MM.1S (cell line): ENCODE measurements at places on chromosomes 4 and X.
A peak's percentile ranks its signal among the peaks of the same experiment; 100 is the strongest.

- no peaks in the 10 kb centered on the region for H3K36me3 ChIP-seq
- H3K27me3 ChIP-seq, result no peaks in the 10 kb centered on the region
- peaks cover 6% of the 10 kb centered on the region; the same call in 1 of the 2 replicates for H3K4me1 ChIP-seq
Measured at GRCh38 chr4:133972586-133972985, 229.0 kb downstream of the PABPC4L start.

- no peaks in the 10 kb centered on the region for H3K27me3 ChIP-seq
- DNase-seq, result peak; percentile 79
Measured at GRCh38 chr4:169810325-169811323, 52.9 kb upstream of the HPF1 start.

DNA sequence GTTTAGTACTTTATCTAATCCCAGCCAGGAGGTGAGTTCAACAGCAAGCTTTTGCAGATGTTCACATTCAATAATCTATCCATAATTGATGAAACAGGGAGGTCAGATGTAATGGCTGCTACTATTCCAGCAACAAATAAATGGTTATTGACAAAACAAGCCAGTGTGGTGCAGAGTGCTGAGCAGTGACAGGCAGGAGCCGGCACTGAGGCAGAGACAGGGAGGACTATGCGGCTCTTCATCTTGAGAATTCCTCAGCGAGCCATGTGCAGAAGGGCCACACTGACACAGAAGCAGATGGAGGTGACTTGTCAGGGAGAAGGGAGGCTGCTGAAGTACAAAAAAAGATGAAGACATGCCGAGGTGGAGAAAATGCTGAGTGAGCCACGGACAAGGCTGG lies 98.3 kb downstream of the TTC29 start:
- DNase-seq, result no peak
- H3K36me3 ChIP-seq, result no peaks in the 10 kb centered on the region
- no peaks in the 10 kb centered on the region for H3K4me1 ChIP-seq

- H3K27me3 ChIP-seq, result no peaks in the 10 kb centered on the region
- no peaks in the 10 kb centered on the region for H3K36me3 ChIP-seq
- H3K4me3 ChIP-seq, result no peak overlapping the region
- no peak for DNase-seq
- H3K4me1 ChIP-seq, result no peaks in the 10 kb centered on the region
- H3K27ac ChIP-seq, result no peak overlapping the region
Measured at GRCh38 chr4:102735582-102735981, 25.2 kb downstream of the MANBA start.

DNA sequence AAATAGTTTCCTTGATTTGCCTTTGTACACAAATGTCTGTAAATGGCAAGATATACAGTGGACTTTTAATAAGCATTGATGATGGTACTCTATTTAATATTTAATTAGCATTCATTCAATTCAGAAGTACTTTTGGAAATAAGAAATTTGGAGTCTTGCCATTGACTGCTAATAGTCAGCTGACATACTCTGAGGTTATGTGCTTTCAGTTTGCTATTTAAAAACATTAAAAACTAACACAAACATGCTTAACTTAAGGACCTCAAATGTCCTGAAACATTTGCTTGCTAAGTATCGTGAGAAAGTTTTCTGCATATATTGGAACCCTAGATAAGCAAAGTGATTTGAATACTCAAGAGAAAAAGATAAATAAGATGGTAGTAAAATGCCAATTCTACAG lies 64.6 kb downstream of the REELD1 start:
- H3K36me3 ChIP-seq, result no peaks in the 10 kb centered on the region
- no peaks in the 10 kb centered on the region; the same call in 1 of the 2 replicates for H3K4me1 ChIP-seq
- no peak for DNase-seq
- no peak overlapping the region for H3K27ac ChIP-seq

DNA sequence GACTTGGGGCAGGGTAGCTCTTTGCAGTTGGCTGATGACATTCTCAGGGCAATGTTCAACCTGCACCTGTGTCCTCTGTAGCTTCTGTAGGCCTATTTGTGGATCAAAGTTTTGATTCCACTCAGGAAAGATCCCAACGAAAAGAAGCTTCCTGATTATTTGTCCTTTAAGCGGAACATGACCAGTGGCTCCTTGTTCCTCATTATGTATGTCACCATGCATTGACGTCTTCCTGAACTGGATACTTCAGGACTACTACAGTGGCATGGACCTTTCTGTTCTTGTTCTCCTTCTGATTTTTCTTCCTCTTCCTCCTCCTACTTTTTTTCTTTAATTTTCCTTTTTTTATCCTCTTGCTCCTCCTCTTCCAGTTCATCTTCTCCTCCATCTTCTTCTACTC lies 62.4 kb downstream of the NBDY start:
- H3K27ac ChIP-seq, result no peak overlapping the region
- no peak overlapping the region for H3K4me3 ChIP-seq
- DNase-seq, result no peak
- 0 out of 2 replicates have a peak, but pooled peaks cover 6% of the 10 kb centered on the region for H3K4me1 ChIP-seq

DNA sequence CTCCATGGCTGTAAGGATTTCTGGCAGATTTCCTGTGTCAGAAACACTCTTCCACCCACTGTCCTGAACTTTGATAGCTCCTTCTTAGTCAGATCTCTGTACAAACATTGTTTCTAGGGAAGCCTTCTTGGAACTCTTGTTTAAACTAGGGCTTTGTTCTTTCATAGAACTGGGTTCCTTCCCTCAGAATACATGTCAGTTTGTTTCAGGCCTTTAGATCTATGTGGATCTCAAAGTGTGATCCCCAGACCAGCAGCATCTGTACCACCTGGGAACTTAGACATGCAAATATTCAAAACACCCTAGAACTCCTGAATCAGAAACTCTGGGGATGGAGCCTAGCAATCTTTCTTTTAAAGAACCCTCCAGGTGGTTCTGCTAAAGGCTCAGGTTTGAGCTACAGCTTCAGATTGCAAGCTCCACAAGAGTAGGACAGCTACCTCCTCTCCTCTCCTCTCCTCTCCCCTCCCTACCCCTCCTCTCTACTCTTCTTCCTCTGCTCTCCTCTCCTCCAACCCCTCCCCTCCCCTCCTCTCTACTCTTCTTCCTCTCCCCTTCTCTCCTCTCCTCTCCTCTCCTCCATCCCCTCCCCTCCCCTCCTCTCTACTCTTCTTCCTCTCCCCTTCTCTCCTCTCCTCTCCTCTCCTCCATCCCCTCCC lies 12.7 kb downstream of the RASSF6 start:
- peak overlapping the region; percentile 30; the same call in 1 of the 2 replicates for H3K4me3 ChIP-seq
- H3K27me3 ChIP-seq, result no peaks in the 10 kb centered on the region
- H3K36me3 ChIP-seq, result no peaks in the 10 kb centered on the region
- peaks cover 61% of the 10 kb centered on the region for H3K4me1 ChIP-seq
- H3K27ac ChIP-seq, result peak overlapping the region; percentile 90

GRCh38 chr4:129087516-129087915 lies 5.8 kb downstream of the SCLT1 start:
- H3K27me3 ChIP-seq, result no peaks in the 10 kb centered on the region
- no peak for DNase-seq
- no peak overlapping the region for H3K4me3 ChIP-seq
- H3K4me1 ChIP-seq, result peaks cover 10% of the 10 kb centered on the region
- H3K36me3 ChIP-seq, result no peaks in the 10 kb centered on the region; the same call in 1 of the 2 replicates
- H3K27ac ChIP-seq, result no peak overlapping the region

DNA sequence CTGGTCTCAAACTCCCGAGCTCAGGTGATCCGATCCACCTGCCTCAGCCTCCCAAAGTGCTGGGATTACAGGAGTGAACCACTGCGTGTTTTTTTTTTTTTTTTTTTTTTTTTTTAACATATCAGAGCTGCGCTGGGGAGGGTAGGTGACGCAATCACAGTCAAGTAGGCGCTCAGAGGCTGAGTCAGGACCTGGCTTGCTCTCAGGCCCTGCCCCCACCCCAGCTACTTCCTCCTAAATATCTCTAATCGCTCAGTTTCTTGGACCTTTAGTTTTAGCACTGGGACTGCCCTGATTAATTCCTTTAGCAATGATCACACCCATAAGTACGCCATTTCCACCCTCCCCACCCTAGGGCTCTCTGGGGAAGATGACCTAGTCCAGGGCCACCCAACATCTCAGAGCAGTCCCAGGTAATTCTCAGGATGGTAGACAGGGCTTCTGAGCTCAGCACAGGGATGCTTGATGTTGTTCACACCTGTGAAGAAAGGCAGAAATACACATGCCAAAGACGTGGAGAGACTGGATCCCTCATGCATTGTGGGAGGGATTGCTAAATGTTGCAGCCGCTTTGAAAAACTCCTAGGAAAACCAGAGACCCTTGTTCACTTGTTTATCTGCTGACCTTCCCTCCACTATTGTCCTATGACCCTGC lies 50.2 kb downstream of the DDX3X start:
- no peaks in the 10 kb centered on the region for H3K36me3 ChIP-seq
- H3K27ac ChIP-seq, result no peak overlapping the region
- no peaks in the 10 kb centered on the region for H3K27me3 ChIP-seq
- H3K4me1 ChIP-seq, result no peaks in the 10 kb centered on the region
- no peak overlapping the region for H3K4me3 ChIP-seq
- no peak for DNase-seq
